Tibial nerve (tissue), 4 donors: ENCODE measurements at places on chromosomes 16 and 17. TPM values are rescaled to one million over a fixed set of nuclear protein-coding genes. Genes with fewer than 3 reads are reported as not detected.

LRRC37B gene
- total RNA-seq: 27.6 TPM

CDC42EP4 gene
- 118 TPM for total RNA-seq

SLFN11 gene
- total RNA-seq: 55.8 TPM

ITGAL gene
- total RNA-seq: 2.4 TPM

MFAP4 gene
- 131 TPM for total RNA-seq

DNA sequence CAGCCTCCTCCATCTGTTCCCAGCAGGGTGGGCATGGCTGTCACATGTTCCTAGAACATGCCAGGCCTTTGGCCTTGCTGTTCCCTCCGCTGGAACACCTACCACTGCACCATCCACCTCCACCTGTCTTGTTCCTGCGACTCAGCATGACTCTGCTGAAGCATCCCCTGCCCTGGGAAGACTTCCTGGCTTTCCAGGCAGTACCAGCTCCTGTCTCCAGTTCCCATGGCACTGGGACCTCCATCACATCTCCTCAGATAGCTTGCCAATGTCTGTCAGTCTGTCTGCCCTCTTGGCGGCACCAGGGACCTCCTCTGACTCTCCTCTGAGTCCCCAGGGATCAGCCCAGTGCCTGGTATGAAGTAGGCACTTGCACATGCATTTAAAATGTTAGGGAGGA is 15.7 kb downstream of the PDP2 start:
- H3K27ac ChIP-seq: peak overlapping the region; percentile 57
- peaks cover 21% of the 10 kb centered on the region for H3K4me1 ChIP-seq
- H3K27me3 ChIP-seq: no peaks in the 10 kb centered on the region

- no peak overlapping the region for H3K27ac ChIP-seq
- peaks cover 38% of the 10 kb centered on the region for H3K4me1 ChIP-seq
- no peaks in the 10 kb centered on the region for H3K27me3 ChIP-seq
- peaks cover 44% of the 10 kb centered on the region for H3K36me3 ChIP-seq
- DNase-seq: no peak
- no peak overlapping the region for H3K4me3 ChIP-seq
These were observed 3.9 kb downstream of the TRIM25 start for GRCh38 chr17:56909742-56910508.

DNA sequence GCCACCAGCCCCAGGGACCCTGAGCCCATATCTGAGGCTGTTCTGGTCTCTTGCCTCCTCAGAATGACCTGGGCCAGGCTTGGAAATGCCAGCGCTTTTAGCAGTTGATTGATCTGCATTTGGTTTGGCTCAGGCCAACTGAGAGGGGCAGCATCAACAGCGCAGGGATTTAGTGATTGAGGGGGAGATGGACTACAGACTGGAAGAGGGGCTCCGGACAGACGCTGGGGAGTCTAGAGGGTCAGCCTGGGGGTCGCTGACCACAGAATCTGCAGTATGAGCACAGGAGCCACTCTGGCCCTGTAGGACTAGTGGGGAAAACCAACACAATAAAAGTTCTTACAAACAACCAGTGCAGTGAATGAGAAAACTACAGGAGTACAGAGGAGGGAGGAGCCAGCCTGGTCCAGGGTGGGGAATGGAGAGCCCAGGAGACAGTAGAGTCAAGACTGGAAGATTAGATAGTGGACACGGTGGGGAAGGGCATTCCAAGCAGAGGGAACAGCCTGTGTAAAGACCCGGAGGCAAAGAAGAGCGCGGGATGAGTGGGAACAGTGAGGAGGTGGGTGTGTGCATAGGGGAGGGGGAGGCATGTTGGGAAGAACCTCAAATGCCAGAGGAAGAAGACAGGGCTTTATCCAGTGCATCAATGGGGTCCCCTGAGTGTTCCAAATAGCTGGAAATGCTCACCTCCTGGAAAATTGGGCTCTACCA is 128.9 kb downstream of the MRM1 start:
- no peak for DNase-seq
- H3K4me3 ChIP-seq: no peak overlapping the region
- no peaks in the 10 kb centered on the region for H3K4me1 ChIP-seq
- no peaks in the 10 kb centered on the region for H3K27me3 ChIP-seq
- H3K36me3 ChIP-seq: no peaks in the 10 kb centered on the region

DNA sequence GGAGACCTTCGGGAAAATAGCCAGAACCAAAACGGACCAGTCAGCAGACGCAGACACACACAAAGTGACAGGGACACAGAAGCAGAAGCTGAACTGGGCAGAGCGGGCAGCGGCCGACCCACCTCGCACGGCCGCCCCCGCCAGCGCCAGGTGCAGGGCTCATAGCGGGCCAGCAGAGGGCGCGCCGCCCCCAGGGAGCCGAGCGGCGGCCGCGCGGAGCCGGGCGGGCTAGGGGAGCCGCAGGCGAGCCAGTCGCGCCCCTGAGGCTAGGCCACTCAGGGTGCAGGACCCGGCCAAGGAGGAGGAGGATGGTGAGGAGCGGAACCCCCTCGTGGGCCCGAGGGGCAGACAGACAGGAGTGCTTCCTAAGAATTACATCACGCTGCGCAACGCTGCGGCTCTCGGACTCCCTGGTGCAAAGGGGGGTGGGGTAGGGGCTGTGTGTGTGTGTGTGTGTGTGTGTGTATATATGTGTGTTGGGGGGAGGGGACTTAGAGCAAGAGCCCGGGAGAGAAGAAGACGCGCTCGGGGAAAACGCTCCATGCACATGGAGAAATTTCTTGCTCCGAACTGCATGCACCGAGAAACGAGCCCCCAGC is 913 bp upstream of the NOG start:
- peak; percentile 55 for DNase-seq
- peaks cover 66% of the 10 kb centered on the region for H3K27me3 ChIP-seq
- H3K27ac ChIP-seq: no peak overlapping the region
- H3K4me3 ChIP-seq: peak overlapping the region; percentile 68
- H3K36me3 ChIP-seq: no peaks in the 10 kb centered on the region

DNA sequence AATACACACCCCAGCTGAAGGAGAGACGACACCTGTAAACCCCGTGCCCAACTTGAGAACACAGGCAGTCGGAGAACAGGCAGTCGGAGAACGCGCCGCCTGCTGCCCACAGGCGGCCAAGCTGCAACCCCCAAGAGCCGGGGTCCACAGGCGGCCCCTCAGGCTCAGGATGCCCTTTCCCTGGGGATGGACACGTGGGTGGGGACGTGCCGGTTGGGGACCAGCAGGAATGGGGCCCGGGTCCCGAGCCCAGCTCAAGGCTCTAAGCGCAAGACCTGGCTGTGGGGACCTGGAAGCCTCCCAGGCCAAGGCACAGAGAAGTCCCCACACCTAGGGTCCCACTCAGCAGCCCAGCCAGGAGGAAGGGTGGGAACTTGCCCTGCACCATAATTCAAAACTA is 79.5 kb upstream of the GNG13 start:
- no peak for DNase-seq
- H3K36me3 ChIP-seq: peaks cover 79% of the 10 kb centered on the region
- no peaks in the 10 kb centered on the region for H3K4me1 ChIP-seq
- no peak overlapping the region for H3K4me3 ChIP-seq
- H3K27me3 ChIP-seq: no peaks in the 10 kb centered on the region

GRCh38 chr17:39738568-39738901 is 797 bp downstream of the GRB7 start:
- peak overlapping the region; percentile 24 for H3K4me3 ChIP-seq
- H3K36me3 ChIP-seq: no peaks in the 10 kb centered on the region
- DNase-seq: no peak
- peak overlapping the region; percentile 62 for H3K27ac ChIP-seq

DNA sequence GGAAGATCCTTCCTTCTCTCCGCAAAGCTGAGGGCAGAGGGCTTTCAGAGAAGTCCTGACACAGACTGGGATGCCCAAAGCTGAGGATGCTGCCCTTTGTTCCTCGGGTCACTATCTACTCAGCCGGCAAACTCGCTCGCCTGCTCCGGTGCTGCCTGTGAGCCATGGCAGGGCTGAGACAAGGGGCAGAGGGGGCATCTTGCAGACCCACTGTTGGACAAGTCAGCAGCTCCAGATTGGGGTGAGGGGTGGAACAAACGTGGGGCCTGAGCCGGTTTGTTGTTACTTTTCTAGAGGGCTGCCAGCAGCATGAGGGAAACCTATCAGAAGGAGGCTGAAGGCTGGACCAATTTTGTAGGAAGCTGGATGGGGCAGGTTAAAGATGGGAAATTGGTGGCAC is 47.1 kb upstream of the PIK3R6 start:
- H3K4me3 ChIP-seq: no peak overlapping the region
- no peaks in the 10 kb centered on the region for H3K27me3 ChIP-seq
- no peaks in the 10 kb centered on the region for H3K36me3 ChIP-seq

GRCh38 chr17:78051186-78051972 is 77.2 kb downstream of the TMC6 start:
- H3K4me3 ChIP-seq: no peak overlapping the region
- H3K27me3 ChIP-seq: no peaks in the 10 kb centered on the region

DNA sequence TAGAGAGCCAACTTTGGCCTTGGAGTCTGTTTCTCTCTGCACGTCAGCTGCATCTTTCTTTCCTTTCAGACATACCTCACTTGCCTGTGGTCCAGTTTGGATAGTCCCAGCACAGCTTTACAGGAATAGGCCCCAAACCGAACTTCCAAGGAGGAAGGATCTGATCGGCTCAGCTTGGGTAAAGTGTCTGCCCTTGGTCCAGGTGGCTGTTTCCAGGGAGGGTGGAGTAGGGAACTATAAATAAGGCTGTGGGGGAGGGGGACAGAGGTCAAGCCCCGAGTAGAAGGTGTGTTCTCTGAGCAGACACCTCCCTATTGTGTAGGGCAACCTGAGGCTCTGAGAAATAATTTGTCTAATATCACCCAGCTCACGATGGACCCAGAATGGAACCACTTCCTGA is 29.2 kb upstream of the NKD1 start:
- H3K27me3 ChIP-seq: peaks cover 7% of the 10 kb centered on the region
- DNase-seq: no peak
- no peaks in the 10 kb centered on the region for H3K36me3 ChIP-seq
- no peak overlapping the region for H3K4me3 ChIP-seq
- H3K4me1 ChIP-seq: no peaks in the 10 kb centered on the region

DNA sequence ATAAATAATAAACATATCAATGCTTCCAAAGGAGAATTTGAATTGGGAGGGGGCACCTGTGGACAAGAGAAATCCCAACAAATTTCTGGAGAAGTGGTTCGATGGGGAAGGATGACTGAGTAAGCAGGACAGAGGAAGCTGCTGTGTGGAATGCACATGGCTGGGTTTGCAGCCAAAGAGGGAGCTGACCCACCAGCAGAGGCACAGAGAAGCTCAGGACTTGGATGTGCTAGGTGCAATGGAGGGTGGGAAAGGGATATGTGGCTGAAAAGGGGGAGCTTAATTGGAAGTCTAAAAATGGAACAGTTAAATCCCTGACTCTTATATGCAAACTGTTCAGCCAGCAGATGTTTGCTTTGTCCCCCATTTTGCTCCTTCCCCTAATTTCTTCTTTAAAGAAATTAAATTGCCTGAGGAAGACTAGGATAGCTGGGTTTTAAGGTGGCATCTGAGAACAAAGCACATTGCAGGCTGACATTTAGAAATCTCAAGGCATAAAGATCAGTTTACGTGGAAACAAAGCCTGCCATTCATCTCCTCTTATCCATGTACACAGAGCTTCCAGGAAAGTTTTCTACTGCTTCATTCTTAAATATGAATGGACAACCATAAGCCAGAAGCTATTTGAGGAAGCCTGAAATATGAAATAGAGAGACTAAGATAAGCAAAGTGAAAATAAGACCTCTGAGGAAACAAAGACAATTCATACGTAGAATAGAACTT is 23.0 kb upstream of the TNS4 start:
- H3K27me3 ChIP-seq: no peaks in the 10 kb centered on the region
- no peaks in the 10 kb centered on the region for H3K4me1 ChIP-seq
- no peak overlapping the region for H3K4me3 ChIP-seq
- peak; percentile 1 for DNase-seq
- no peaks in the 10 kb centered on the region for H3K36me3 ChIP-seq
- no peak overlapping the region for H3K27ac ChIP-seq

GRCh38 chr17:78972507-78973105 is 7.1 kb downstream of the LGALS3BP start:
- no peaks in the 10 kb centered on the region for H3K27me3 ChIP-seq
- DNase-seq: no peak
- H3K4me1 ChIP-seq: peaks cover 33% of the 10 kb centered on the region
- no peak overlapping the region for H3K4me3 ChIP-seq
- peak overlapping the region; percentile 83 for H3K27ac ChIP-seq
- peaks cover 40% of the 10 kb centered on the region for H3K36me3 ChIP-seq

GRCh38 chr17:47176389-47176826 is 12.7 kb downstream of the CDC27 start:
- no peak overlapping the region for H3K4me3 ChIP-seq
- no peaks in the 10 kb centered on the region for H3K36me3 ChIP-seq
- no peak for DNase-seq
- H3K27ac ChIP-seq: no peak overlapping the region

GRCh38 chr17:50721194-50722010 is 2.0 kb downstream of the LUC7L3 start:
- no peaks in the 10 kb centered on the region for H3K36me3 ChIP-seq
- H3K4me3 ChIP-seq: peak overlapping the region; percentile 89
- DNase-seq: no peak
- no peaks in the 10 kb centered on the region for H3K27me3 ChIP-seq
- H3K27ac ChIP-seq: no peak overlapping the region

DNA sequence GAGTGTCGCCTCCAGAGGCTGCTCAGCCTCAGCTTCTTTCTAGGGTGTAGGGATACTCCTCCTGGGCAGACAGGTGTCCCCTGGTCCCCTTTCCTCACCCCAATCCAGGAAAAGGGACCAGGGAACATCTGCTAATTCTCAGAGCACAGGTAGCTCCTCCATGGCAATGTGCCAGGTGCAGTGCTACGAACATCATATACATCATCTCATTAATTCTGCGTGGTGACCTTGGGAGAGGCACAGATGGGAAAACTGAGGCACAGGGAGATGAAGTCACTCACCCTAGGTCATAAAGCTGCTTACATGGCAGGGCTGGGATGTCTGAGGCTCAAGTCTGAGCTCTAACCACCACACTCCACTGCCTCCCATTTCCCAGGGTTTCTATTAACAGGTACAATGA is 11.7 kb downstream of the HDAC5 start:
- peak overlapping the region; percentile 82 for H3K27ac ChIP-seq
- H3K4me3 ChIP-seq: no peak overlapping the region
- DNase-seq: no peak
- no peaks in the 10 kb centered on the region for H3K27me3 ChIP-seq
- peaks cover 57% of the 10 kb centered on the region for H3K4me1 ChIP-seq
- no peaks in the 10 kb centered on the region for H3K36me3 ChIP-seq

DNA sequence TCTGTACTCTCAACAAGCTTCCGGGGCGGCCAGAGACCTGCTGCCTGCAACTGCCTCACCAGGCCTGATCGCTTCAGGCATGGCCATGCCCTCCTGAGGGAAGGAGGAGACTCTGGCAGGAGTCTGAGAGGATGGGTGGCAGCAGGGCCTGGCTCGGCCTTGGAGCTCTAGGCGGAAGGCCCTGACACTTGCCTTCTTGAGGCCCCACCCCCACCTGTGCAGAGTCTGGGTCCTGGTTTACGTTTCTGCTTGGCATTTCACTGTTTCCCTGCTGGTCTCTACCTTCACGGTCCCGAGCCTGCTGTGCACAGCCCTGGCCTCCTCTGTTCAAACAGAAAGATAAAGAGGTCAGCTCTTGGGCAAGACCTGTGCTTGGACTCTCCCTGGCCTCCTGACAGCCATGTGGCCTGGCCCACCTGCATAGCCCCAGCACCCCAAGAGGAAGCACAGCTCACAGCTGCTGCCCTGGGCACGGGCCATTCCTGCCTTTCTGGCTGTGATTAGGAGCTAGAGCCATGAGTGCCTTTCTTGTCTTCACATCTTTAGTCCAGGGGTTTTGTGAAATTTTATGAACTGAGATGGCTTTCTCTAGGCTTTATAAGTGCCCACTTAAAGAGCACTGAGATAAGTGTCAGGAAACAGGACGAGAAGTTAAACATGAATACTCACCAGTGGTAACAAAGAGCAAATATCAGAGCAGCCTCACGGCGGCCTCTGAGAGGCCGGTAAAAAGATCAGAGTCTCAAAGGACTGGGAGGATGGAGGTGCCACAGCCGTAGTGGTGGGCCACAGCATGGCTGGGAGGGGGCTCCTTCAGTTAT is 25.6 kb upstream of the MTSS2 start:
- no peak overlapping the region for H3K4me3 ChIP-seq
- no peaks in the 10 kb centered on the region for H3K27me3 ChIP-seq
- peaks cover 31% of the 10 kb centered on the region for H3K4me1 ChIP-seq
- no peak for DNase-seq
